ENCODE measurements at places on chromosomes 13 and 19.

GRCh38 chr19:38036707-38037611, 130.0 kb downstream of the SIPA1L3 start:
- no peak for DNase-seq

- DNase-seq, result no peak
Observed at GRCh38 chr19:30608471-30608870, 236.3 kb downstream of the ZNF536 start.

DNA sequence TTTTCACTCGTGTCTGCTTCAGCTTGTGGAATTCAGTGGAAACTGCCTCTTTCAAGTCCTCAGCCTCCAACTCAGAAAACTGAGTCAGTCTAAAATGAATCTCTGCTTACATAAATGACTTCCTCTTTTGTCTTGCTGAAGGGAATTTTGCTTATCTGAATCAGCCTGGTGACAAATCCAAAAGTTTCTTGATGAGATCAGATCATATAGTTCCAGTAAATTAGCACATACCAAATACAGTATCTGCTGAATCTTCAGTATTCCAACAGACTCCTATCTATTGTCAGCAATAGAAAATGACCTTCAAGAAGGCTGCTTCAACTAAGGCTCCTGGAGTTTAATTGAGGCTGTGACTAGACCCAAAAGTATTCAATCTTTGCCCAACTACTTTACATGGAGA, 290.0 kb downstream of the MZT1 start:
- no peak for DNase-seq

DNA sequence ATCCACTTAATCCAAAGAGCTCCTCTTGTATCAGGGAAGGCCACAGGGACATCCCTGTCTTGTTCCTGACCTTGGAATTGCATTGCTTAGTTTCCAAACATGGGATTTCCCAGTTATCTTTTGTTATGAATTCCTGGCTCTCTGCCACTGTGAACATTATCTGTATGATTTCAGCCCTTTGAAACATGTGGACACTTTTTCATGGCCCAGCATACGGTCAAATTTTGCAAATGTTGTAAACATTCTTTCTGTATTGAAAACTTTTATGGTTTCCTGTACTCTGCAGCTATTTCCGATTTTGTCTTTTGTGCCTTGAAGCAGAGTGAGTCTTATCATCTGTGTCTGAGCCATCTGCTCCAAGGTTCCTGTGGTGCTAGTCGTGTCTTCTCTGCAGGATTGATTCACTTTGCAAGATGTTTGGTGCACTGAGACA, 4.5 kb upstream of the CFAP97D2 start:
- no peak for DNase-seq

DNA sequence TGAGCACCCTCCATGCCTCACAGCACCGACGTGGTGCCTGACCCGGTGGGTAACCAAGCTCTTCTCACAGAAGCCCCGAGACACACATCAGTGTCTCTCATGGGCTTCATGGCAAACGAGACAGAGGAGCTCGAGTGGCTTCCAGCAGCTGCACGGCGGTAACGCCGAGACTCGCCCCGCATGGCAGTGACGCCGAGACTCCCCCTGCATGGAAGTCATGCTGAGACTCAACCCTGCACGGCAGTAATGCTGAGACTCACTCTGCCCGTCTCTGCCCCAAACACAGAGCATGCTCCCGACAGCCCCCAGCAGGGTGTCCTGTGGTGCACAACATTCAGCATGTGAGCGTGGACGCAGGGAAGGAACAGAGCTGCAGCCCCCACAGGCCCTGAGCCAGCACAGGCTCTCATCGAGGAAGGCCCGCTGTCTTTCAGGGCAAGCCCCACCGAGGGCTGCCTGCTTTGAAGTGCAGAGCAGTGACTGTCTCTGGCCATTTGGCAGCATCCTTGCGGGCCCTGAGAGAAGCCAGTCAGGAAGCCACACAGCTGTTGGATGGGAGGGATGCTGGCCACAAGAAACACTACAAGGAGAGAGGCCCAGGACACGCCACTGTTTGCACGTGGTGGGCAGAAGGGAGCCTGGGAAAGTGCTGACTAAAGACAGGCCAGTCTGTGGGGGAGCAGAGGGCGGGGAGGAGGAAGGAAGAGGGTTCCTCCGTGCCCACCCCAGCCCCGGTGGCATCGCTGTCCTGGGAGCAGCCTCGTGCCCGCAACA, 9.5 kb downstream of the GAS6 start:
- no peak for DNase-seq

DNA sequence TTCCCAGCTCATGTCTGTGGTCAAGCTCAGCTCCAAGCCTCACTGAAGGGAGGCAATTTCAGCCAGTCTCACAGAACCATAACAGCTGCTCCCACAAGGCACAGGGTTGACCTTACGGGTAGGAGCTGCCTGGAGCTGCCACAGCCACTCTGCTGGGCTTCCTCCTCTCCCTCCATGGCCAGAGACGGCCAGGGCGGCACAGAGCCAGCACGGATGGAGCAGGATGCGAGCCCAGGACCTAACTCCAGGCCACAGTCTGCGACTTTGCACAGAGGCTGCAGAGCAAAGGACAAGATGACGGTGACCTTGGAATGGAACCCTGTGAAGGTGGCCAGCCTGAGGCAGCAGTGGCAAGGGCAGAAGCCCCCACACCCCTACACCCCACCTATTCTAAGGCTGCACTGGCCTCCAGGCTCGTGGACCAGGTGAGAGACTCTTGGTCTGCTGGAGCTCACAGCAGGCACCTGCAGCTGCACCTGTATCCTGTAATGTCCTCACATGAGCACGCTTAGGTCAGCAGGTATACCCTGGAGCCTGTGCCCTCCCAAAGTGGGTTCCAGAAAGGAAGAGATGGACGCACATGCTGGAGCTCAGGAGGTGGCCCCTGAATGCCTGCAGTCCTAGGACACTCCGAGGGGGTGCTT, 29.6 kb downstream of the ADPRHL1 start:
- no peak for DNase-seq

DNA sequence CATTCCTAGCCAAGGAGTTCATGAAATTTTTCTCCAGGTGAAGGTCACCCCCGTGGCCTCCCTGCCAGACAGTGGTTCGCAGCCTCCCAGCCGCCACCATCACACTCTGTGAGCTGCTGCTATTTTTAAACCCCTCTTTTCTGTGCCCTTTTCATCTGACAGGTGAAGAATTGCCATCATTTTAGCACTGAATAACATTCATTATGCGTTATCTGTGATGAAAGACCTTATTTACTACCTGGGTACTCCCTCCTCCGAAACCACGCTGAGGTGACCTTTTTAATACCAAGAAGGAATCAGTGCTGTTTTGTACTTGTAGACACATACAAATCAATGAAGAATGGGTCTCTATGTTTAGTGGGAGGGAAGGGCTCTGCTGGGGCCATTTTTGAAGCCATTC, 148.9 kb upstream of the GPR12 start:
- DNase-seq, result no peak

DNA sequence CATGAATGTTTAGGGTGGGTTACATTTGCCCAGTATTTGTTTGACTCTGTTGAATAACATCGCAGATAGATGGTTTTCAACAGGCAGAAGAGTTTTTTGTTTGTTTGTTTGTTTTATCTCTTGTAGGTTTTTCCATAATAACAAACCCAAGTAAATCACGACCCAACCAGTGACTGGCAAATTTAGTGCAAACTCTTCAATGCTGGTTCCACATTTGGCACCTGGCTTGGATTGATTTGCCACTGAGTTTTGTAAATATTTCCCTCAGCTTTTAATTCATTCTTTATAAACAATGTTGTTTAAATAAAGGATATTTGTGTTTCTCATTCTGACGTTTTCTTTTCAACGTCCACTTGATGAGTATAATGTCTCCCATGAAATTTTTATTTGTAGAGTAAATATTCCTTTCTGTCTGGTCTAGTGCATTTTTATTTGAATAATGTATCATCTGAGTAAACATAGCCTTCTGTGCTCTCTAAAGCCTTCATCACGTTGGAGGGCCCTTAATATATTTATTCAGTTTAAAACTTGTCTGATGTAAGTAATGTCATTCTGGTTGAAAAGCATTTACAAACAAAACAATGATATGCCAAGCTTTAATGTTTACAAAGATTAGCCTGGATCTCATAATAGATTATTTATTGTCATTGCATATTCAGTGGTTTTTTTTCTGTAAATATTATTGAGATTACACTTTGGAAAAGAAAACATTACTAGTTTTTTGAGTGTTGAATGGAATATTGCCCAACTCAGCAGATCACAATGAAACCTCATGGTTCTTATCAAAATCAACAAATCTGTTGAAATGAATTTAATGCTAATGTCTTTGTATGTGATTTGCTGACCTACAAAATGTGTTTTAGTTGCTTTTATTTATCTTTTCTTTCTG, 90.4 kb upstream of the PEG3 start:
- no peak for DNase-seq

GRCh38 chr13:76830805-76831204, 55.4 kb downstream of the KCTD12 start:
- DNase-seq, result no peak

Data from stimulated activated CD4-positive, alpha-beta T cell treated with anti-CD3 and anti-CD28 coated beads, Interleukin-1b, Interleukin-23, amount 100 ng/mL, for 48 hours (primary cell).